Uterus (tissue), 4 donors: ENCODE measurements at places on chromosomes 6 and 20. TPM values are rescaled to one million over a fixed set of nuclear protein-coding genes. Genes with fewer than 3 reads are reported as not detected.

HEBP2 gene
- 80.7 TPM for total RNA-seq

GRIK2 gene
- total RNA-seq = not detected

DNA sequence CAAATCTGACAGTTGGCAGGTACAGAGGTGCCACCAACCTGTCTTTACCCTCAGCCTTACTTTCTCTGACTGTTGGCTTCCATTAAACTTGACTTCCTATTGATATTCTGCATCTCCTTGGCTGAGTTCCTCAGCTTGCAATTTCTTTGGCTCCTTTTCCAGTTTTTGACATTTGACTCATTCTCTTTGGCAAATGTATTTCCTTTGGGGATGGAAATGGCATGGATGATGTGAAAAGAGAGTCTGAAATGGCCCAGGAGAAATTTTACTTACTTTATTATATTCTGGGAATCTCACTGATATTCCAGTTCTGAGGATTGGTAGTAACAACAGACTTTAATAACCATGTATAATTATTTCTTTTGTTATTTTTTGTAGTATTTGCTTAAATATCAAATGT is 255.2 kb downstream of the CD109 start:
- DNase-seq = no peak

DNA sequence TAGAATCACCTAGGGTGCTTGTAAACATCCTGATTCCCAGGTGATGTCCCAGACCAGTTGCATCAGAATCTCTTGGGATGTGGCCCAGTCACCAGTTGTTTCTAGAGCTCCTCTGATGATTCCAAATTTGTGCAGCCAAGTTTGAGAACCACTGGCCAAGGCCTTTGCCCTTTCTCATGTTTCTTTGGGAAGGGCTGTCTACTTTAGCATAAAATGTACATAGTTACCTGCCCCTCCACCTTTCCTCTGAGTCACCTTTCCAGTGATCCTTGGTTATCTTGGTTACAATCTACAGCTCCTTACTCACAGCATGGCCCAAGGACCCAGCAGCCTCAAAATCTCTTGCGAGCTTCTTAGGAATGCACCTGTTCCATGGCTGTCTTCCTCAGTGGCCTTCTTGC is 266.4 kb upstream of the PRND start:
- no peak for DNase-seq

GRCh38 chr6:117267766-117268534 is 2.6 kb downstream of the VGLL2 start:
- DNase-seq = no peak

GRCh38 chr20:8425802-8426201 is 293.7 kb downstream of the PLCB1 start:
- no peak for DNase-seq

DNA sequence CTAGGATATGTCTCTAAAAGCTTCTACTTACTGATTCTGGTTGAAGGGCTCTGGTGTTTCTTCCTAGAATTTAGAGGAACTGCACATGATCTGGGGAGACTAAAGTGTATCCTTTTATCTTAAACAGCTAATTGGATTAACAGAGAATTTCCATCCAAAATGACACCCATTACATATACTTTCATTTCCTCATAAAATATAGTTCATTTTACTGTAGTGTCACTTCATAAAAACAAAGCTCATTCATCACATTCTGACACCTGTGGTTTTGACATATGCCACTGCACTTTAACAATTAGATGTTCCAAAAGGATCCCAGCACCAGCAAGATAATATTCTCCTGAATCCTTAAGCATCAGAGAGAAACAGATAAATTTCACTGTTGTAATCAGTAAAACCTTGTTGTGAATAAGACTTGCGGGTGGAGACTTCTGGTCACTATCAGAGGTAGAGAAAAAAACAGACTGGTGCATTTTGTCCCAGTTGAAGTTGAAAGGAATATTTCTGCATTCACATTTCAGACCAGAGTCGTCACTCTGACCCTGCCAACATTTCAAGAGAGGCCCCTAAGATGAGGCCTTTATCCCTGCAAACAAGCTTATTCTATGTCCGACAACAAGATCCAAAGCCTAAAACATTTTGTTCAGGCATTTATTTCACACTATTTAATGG is 175.3 kb upstream of the BMP5 start:
- DNase-seq = no peak

DNA sequence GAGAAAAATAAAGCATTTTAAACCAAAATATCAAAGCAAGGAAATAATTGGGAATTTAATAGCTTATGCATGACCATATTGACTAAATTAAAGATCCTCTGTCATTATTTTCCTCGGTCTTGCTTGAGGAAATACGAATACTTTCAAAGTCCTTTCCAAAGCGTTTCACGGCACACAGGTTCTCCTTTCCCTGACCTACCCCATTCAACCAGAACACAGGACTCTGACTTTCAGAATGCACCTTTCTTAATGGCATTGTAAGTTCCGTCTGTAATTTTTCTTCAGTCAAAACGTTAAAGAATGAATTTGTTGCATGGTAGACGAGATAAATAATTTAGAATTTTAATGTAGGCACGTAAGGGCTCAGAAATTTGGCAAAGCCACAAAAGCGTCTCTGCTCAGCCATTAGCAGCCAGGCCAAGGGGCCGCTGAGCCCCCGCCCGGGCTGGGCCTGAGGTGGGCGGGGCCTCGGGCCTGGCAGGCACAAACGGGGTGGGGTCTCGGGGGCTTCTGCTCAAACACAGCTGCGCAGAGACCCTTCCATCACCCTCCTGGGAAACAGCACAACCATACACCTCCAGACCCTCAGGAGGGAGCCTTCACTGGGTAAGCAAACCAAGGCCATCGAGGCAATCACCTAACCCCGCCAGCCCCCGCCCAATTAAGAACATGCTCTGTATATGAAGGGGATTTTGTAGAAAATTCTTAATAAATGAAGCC is 3.4 kb downstream of the NEDD9 start:
- no peak for DNase-seq

DNA sequence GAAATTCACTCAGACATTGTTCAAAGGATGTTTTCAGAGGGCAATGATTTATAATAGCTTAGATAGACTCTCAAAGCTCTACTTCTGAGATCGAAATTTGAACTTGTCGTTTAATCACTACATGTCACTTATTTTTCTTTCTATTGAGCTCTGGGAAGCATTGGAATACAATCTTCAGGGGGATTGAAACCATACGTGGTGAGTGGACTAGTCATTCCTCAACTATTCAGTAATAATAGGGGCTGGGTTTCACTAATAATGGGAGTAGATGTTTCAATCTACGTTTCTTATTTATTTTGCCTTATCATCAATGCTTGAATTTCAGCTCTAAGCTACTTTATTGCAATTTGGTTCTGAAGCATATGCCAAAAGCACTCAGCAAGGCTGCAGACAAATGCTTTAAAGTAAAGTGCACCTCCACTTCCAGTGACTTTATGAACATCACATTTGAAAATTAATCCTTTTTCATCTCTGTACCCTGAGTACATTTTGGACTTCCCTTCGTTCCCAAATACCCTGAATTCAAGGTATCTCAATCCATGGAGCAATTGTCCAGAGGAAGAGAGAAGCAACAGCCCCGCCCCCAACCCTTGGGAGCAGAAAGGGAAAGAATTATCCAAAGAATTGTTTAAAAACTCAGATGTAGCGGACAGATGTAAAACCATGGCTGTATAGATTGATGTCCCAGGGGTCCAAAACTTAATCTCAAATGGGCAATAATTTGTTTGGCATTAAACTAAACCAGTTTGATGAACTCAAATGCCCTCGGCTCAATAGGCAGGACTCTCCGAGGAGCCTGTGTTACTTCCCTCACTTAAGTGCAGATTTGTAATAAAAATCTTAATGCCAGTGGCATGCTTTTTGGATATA is 68.1 kb downstream of the HFE start:
- peak; percentile 59 for DNase-seq

DNA sequence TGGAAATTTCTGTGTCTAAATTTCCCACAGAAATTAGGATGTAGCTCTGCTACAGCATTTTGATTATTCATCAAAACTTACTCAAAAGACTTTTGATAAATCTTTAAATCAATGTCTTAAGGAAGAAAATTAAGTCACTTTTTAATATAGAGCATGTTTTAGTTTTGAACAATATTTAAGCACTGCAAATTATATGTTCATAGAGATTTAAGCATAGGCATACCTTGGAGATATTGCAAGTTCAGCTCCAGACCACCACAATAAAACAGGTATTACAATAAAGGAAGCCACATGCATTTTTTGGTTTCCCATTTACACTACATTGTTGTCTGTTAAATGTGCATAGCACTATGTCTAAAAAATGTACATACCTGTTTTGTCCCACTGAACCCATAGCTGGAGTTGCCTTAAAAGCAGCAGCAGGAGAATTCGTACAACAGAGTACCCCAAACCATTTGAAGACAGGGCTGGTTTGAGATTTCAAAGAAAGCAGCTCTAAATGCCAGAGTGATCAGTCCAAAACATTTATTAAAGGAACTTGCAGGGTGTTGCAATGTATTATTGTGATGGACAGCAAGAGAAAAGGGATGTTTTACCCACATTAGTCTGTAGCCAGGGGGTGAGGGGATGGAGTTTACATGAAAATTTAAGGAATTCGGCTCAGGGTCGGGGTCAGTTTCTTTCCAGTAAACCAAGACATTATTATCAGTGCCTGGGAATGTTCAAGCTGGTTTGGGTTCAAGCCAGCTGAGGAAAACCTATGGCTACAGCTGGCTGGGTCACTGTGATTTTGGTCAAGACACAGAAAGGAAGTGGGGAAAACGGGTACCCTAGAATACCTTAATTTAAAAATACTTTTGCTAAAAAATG is 6.3 kb upstream of the LOC128125822 start:
- DNase-seq = no peak

DNA sequence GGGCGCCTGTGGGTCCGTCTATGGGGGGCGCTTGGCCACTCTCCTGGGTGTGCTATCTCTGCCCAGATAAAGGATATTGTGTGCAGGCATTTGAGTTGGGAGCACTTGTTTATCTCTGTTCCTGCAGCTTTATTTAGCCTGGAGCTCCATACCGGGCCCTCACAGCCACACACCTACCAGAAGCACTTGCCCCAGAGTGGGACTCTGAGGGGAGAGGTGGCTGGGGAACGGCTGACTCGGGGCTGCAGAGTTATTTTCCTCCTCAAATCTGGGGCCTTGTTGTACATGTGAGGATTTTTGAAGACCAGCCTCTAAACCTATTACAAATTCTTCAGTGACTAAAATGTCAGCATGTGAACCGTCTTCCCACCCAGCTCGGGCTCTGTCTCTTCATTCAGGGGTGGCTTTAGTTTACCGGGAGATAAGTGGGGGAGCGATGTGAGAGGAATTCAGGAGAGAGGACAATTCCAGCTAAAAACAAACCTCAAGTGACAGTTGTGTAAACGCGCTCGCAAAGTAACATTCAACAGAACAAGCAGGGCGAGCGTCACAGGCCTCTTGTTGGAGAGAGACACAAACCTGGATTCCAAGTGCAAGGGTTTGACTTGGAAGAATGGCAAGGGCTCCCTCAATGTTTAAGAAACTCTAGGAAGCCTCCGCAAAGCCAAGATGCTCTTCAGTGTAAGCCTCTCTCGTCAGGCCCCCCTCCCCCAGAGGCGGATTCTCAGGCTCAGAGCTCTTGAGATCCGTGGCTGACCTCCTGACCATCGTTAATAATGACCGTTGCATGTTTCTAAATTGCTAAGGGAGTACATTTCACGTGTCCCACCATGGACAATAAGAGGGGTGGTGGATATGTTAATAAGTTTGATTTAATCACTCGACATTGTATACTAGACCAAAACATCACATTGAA is 548.9 kb downstream of the QKI start:
- no peak for DNase-seq

GRCh38 chr20:10074513-10074912 is 39.7 kb downstream of the ANKEF1 start:
- no peak for DNase-seq
